ENCODE measurements at places on chromosomes 7 and 10.

DNA sequence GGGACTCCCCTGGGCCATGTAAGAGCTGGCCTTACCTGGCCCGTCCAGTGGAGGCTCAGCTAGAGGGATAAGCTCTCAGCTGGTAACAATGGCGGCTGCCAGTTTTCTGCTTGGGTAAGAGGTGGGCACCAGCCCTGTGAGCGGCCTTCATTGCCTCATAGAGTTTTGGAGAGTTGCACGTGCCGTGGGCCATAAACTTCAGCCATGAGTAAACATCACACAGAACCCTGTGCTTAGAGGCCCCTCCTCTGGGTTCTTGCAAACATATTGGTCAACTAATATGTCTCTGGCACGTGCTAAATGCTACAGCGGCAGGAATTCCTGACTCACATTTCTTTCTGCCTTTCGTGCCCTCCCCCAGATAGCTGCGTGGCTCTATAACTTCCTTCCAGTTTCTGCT lies 103.9 kb upstream of the LEP start:
- DNase-seq: no peak

- no peak for DNase-seq
These were observed 57.2 kb downstream of the PAX2 start for GRCh38 chr10:100802607-100803006.

DNA sequence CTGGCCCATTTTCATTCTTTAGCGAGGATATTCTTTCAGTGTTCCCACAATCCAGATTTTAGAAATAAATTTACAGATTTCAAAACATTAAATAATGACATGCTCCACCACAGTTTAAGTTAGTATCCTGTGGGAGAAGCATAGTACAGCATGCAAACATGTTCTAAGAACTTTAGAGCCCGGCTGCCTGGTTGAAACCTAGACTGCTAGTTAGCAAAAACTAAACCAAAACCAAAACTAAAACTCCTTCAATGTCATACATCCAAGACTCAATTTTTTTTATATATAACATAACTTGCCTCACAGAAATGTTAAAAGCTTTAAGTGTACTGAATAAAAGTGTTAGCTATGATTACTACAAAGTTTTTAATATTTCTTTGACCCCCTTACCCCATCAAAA lies 17.0 kb downstream of the TRA2A start:
- DNase-seq: no peak

DNA sequence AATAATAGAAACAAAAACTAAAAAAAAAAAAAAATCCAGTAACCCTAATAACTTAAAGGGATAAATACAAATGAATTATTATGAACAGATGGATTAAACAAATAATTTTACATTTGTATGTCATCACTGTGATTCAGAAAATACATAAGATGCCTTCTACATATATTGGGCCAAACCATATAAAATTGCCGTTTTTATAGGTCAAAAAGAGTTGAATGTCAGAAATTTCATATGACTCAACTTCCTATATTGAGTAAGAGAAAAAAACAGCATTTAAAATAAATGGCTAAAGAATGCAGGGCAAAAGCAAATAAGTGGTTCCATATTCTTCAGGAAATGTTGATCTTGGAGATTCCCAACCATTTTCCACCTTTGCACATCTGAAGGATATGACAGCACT lies 9.4 kb downstream of the SLC35B4 start:
- DNase-seq: no peak

GRCh38 chr10:88457660-88458059 lies 125.5 kb downstream of the RNLS start:
- no peak for DNase-seq

GRCh38 chr7:126662856-126663255 lies 589.9 kb downstream of the GRM8 start:
- DNase-seq: no peak

Data from stimulated activated CD4-positive, alpha-beta T cell treated with anti-CD3 and anti-CD28 coated beads, TNF-alpha, amount 100 ng/mL, for 1 hour (primary cell).